ENCODE measurements at places on chromosomes 6 and 20.

- no peak for DNase-seq
Observed at GRCh38 chr6:166542580-166542912, 43.9 kb downstream of the RAMACL start.

- peak; percentile 48 for DNase-seq
Observed at GRCh38 chr6:108464418-108465097, 96.2 kb upstream of the FOXO3 start.

DNA sequence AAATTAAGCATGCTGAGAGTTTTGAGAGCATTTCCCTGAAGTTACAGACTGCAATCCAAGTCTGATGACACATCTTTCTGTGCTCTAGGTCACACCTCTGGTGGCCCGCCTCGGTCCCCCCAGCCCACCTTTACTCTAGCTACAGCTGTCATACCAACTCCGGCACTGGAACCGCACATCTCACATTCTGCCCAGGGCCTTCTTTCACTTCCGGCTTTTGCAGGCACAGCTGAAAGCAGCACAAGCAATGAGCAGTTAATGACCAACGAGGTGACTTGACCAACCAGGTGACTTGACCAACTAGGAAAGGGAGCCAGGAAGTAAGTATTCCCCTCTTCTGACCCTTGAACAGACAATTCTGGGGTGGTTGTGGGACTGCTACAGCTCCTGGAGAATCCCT, 88.6 kb upstream of the MOCS1 start:
- DNase-seq: no peak

DNA sequence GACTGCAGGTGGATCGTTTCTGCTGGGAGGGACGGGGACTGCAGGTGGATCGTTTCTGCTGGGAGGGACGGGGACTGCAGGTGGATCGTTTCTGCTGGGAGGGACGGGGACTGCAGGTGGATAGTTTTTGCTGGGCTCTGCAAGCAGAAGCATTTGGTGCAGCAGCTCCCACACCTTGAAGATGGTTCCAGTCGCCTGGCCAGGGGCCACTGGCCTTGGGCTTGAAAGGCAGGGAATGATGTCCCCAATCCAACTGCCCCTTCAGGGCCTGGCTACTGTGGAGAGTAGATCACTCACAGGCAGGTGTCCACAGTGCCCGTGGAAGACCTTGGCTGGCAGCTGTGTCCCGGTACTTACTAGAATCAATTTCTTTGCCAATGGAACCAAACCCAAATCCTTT, 68.2 kb downstream of the PSMG4 start:
- no peak for DNase-seq

DNA sequence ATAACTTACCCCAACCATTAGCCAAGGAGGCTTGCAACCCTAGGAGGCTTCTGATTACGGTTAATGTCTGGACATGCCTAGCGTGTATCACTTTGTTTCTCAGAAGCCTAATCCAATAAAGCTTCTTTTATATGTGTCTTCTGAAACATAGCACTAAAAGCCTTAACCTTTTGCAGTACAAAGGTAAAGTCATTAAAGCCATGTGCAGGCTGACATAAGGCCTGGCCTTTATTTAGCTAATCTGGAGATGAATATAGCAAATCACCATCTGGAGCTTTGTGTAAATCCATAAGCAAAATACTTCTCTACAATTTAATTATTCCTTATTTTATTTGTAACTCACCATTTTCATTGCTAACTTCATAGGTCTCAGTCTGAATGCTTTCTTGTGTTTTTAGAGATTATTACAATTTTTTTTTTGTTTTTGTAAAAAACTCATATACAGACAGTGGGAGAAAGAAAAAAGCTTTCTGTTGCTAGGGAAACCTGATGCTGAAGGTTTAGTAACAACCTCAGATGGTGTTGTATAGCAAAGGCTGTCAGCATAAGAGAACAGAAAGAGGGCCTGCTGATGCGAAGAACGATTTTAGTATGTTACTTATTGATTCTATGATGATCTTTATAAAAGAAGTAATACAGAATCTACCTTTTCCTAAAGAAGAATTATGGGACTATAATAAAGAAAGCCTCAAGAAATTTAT, at the start of gene EYS:
Gene EYS (minus strand): TSS at position 101 of the 701 bp plus-strand sequence. CDS start 211,816 bp downstream, outside the sequence.
- no peak for DNase-seq

- DNase-seq: no peak
Observed at GRCh38 chr20:23666698-23667097, 22.1 kb downstream of the CST4 start.

DNA sequence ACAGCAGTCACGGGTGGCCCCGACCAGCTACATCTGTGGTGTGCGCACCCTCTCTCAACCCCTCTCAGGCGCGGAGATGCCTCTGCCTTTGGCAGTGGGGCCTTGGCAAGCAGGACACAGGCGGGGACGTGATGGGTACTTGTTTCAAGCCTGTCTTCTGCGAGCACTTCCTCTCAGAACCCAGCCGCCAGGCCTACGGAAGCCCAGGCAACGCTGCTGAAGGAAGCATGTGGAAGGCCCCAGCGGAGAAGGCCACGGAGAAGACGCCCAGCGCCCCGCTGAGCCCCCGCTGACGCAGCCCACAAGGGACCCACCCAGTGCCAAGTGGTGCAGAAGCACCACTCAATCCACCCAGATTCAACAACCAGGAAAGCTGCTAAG, 13.0 kb downstream of the SERPINB6 start:
- DNase-seq: no peak

DNA sequence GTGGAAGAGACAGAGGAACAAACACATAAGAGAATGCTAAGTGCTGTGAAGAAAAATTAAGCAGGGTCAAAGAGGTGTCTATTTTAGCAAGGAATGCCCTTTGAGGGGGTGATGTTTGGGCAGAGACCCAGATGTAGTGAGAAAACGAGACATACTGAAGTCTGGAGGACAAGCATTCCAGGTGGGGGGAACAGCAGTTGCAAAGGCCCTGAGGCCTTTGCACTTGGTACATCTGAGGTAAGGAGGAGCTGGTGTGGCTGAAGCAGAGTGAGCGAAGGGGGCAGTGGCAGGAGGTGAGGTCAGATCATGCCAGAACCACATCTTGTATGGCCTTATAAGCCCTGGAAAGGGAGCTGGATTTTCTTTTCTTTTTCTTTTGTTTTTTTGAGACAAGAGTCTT, 6.2 kb upstream of the GDF5 start:
- no peak for DNase-seq

- peak; percentile 89 for DNase-seq
Observed at GRCh38 chr6:4280707-4281106, 145.3 kb upstream of the ECI2 start.

DNA sequence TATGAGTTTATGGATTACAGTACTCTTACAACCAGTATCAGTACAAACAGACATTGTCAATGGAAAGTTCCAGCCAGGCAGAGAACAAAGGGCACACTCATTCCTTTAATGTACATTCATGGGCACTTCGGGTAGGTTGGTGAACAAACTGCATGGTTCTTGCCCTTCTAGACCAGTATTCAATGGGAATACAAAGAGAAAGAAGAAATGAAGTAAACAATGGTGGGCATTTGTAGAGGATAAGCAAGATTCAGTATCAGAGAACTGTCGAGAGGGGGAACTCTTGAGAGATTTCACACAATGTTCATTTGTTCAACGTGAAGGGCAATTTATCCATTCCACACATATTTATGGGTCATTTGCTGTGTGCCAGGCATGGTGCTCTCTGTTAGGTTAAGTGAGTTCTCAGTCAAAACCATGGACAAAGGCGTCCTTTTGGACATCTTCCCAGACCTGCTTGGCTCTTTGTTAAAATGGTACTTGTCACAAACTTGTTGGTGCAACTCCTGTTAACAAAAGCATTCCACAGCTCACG, 714.8 kb downstream of the DHX35 start:
- DNase-seq: peak; percentile 34

- DNase-seq: no peak
Observed at GRCh38 chr6:68127074-68127473, 508.0 kb upstream of the ADGRB3 start.

GRCh38 chr6:164072240-164072666, 657.7 kb downstream of the QKI start:
- no peak for DNase-seq

DNA sequence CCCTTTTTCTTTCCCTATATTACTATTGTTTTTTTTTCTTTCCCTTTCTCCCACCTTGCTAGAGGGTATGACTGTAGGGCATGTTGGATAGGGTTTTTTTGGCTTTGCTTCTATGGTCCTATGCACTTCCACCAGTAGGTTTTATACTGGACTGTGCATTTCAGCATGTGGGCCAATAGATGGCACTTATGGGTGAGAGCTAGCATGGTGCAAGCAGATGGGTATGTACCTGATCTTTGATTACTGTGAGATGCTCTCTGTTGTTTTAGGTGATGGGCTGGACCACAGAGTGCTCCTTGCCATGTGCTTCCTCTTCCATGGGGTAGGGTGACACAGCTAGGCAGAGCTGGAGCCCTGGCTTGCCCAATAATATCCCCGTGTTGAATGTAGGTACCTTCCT, 128.5 kb upstream of the CHD6 start:
- no peak for DNase-seq

DNA sequence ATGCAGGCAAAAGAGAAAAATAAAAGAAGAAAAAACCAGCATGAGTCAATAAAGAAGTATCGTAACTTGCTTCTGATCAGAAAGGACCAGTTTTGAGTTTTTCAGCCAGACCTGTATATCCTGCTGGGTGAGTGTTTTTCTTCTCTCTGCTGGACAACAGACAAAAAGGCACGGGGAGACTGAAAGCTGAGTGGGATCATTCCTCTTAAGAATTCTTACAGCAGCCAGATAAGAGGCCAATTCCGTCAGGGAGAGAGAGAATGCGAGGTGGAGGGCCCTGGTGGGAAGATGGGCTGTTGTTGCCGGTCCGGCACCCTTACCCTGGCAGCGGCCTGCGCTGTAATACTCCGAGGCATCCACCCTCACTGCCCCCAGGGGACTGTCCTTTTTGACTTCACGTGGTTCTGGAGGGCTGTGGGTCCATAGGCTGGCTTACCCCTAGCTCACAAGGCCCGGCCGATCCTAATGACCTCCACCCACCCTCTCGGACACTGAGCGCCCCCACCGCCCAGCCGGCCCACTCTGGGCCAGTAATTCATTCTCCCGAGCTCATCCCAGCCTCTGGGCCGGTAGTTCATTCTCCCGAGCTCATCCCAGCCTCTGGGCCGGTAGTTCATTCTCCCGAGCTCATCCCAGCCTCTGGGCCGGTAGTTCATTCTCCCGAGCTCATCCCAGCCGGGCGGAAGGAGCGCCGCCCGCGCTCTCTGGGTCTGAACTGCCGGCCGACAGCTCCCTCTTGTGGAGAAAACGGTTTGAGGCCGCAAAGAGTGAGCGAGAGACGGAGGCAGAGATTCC, 118.3 kb upstream of the SIRPA start:
- DNase-seq: peak; percentile 87

DNA sequence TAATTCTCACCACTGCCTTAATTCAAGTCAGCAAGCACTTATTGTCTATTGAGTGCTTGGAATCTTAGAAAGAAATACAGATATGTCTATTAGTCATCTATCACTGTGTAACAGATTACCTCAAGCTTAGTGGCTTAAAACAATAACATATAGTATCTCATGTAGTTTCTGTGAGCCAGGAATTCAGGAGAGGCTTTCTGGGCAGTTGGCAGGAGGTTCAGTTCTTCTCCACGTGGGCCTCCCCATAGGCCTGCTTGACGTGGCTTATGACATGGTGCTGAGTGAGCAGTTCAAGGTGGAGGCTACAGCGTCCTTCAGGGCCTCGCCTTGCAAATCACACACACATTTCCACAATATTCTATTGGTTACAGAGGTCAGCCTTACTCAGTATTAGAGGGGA, 69.7 kb downstream of the DTD1 start:
- DNase-seq: no peak

Measured in ELR (cell line).